ENCODE measurements at places on chromosomes 3 and 15.

DNA sequence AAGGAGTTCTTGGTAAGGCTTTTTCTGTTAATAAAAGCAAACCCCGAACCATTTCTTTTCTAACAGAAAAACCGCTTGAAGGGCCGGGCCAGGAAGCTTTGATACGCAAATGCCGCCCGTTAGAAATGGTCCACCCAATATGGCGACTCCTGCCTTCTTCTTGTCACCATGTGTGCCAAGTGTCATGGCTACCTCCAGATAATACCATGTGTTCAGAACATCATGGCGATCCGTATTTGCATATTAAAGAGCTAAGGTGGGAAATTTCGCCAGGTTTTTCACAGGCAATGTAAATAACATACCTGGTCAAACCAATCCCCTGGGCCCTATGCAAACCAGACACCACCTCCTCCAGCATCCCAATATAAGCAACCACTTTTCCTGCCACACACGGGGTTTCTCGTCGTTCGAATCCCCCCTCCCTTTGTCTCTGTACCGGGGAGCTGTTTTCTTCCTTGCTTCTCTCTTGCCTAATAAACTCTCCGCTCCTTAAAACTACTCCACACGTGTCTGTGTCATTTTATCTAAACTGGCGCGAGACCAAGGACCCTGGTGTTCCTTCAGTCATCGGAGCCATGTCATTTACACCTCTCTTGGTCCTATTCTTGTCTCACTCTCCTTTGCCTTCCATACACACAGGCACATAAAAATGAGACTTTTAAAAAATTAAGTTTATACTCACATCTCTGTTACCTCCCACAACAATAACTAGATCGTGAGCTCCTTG lies 34.5 kb downstream of the NCEH1 start:
- DNase-seq, result no peak

DNA sequence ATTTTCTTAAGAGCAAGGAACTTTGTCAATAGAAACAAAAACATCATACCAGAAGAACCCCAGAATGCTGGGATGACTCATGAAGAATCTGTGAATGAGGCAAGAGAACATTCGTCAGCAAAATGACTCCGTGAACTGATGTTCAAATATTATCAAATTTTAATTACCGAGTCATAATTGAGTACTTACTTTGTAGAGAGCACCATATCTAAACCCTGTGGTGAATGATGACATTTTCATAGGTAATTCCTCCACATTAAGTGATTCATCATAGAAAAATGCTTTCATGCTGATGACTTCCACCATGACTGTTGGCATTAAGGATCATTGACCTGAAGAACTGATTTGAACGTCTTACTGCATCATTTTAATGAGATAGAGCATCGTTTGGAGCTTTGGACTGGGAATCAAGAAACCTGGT lies 56.3 kb downstream of the PPARG start:
- DNase-seq, result no peak

GRCh38 chr3:129956936-129957335 lies 17.6 kb upstream of the TRH start:
- no peak for DNase-seq

- DNase-seq, result no peak
Measured at GRCh38 chr3:127572735-127573134, 17.8 kb downstream of the TPRA1 start.

DNA sequence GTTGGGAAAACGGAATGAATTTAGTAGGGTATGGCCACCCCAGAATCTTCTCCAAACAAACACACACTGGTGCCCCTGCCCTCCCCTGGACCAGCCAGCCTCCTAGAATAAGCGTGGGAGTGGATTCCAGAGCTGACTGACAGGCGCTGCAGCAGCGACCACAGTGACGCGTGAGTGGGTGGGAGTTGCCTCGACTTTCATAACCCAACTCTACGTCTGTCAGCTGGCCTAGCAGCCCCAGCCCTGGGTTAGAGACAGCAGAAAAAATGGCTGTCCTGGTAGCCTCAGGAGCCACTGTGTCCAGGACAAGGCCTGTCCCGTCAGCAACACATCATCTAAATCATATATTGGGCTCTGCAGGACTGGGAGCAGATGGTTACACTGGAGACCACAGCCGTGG lies 10.0 kb downstream of the PLA2G4B start:
- peak; percentile 79 for DNase-seq
